ENCODE measurements at places on chromosomes 11 and 22. TPM values are rescaled to one million over a fixed set of nuclear protein-coding genes. Genes with fewer than 3 reads are reported as not detected.

The USP2 gene
- 7.0 TPM for total RNA-seq

The ZBTB44 gene
- 49.4 TPM for total RNA-seq

The ATXN10 gene
- 102 TPM for total RNA-seq

The ELP4 gene
- total RNA-seq = 31.4 TPM

The OR8D4 gene
- total RNA-seq = 0.30 TPM

The SPTY2D1 gene
- 20.8 TPM for total RNA-seq

The ART5 gene
- total RNA-seq = 1.7 TPM

The FXYD2 gene
- total RNA-seq = 1.5 TPM

The SCT gene
- 2.6 TPM for total RNA-seq

GRCh38 chr11:17719028-17719937 is at the start of gene MYOD1:
Gene MYOD1, plus strand, starts transcription at chr11:17719571. Its CDS starts 212 bp downstream, at chr11:17719783.
- DNase-seq = no peak

DNA sequence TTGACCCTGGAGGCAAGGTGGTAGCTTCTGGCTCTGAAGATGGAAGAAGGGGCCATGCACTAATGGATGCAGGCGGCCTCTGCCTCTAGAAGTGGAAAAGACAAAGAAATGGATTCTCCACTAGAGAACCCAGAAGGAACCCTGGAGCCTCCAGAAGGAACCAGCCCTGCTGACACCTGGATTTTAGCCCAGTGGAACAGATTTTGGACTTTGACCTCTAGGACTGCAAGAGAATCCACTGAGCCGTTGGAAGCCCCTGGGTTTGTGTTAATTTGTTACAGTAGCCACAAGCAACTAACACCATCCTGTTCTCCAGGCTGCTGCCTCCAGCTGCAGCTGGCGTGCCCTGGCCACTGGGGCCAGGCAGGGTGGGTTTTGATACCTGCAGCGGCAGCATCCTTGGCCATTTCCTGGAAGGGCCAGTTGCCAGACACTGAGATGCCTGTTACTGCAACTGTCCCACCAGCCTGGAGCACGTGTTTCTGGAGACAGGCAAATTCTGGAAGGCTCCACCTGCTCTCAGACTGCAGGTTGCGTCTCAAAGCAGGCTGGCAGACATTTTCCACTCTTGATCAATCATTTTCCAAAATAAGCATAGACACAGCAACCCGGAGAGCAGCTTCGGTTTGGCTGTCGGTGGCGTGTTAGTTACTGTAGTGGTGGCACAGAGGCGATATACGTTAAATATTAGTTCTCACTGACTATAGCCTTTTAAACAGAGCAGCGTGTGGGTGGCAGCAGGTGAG is 76.8 kb upstream of the PARVG start:
- no peak for DNase-seq

GRCh38 chr11:16326679-16327297 is 29.6 kb downstream of the SOX6 start:
- DNase-seq = no peak

DNA sequence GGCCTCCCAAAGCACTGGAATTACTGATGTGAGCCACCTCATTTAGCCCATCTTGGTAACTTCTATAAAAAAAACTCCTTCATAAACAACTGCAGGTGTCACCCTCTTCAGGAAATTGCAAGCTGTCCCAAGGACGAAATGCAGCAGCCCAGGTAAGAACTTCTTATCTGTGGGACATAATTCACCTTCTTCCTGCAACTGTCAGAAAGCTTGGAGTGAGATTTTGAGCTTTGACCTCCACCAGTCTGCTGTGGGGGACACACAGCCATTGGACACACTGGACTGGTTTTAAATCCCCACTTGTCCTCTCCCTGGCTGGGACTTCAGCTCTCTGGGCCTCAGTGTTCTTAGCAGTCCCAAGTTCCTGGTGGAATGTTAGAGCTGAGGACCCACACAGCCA is 368.5 kb downstream of the MN1 start:
- no peak for DNase-seq

- no peak for DNase-seq
Measured at GRCh38 chr11:93525601-93526345, 17.4 kb downstream of the SMCO4 start.

GRCh38 chr11:67571443-67571842 is 12.2 kb upstream of the GSTP1 start:
- DNase-seq = no peak

DNA sequence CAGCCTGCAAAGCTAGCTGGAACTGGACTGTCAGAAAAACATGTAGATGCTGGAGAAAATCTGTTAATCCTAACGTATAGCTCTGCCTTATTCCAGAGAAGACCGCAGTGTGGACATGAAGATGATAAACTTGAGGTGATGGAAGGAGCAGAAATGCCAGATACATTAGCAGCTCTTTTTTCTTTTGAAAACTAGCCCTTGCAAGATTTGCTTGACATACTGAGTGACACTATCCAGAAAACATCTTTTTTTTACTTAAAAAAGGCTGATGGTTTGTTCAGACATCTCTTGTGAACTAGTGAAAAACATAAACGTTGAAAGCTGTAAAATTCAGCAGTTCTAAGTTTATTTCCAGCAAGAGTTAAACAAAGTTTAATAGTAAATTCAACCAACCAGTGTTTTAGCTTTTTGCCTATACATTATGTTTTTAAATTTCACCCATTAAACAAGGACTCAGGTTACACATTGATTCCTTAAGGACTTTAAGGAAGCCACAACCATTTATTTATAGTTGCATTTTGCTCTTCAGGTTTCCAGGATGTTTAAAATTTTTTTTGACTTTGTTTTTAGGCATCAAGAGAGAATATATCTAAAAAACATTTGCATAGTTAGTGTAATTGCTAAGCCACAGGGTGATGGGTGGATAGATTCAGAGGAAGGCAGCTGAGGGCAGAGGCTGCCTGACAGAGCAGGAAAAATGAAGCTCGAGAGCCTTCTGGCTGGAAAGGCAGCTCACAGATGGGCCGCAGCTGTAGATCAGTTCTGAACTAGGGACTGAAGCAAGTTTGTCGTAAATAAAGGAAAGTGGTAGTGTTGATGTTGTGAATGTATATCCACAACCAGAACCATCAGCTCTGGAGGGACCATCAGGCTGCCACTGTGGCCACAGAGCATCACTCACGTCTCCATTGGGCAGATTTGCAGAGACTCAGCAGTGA is 9.5 kb downstream of the SNAP29 start:
- peak; percentile 65 for DNase-seq

GRCh38 chr11:124920870-124921609 is 2.0 kb downstream of the HEPN1 start:
- DNase-seq = peak; percentile 33

DNA sequence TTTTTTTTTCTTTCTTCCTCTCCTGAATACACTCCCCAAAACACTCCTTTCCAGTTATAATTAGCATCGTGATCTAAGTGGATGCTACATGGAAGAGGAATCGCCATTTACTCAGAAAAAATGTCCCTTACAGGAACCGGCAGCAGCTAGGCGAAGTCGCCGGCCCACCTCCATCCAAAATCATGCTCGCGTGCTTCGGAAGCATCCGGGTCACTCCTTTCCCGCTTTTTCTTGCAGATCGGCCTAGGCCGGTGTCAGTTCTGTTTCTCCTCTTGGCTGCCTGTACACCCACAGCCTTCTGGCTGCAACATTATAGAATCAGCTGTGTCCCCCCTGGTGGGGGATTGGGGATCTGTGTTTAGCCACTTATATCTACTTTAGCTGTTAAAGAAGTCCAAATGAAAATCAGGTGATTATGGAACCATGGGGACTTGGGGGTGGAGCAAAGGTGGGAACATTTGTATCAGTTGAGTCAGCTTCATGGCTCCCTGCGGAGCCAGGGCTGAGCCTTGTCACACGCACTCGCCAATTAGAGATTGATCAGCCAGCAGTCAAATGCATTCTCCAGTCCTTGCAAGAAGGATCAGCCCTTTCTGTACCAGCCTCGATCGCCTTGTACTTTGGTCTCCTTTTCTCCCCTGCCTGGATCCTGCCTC is 36.3 kb downstream of the ASRGL1 start:
- DNase-seq = no peak

DNA sequence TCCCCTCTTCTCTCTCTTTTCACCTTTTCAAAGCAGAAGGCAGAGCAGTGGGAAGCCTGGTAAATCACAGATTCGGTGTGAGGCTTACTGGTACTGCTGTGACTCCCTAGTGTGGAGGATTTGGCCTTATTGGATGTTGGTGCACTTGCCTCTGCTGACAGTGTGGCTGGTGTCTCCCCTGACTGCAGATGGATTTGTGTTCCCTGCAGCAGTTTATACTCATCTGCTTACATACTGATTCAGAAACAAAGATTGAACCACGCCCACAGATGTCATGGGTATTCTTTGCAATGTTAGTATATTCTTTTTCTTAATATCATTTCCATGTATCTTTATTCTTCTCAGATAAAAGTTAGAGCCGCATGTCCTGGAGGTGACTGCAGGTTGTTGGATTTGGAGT is 26.8 kb upstream of the GRIK4 start:
- no peak for DNase-seq
